ENCODE measurements at places on chromosomes 2 and 18.
A peak's percentile ranks its signal among the peaks of the same experiment; 100 is the strongest.

DNA sequence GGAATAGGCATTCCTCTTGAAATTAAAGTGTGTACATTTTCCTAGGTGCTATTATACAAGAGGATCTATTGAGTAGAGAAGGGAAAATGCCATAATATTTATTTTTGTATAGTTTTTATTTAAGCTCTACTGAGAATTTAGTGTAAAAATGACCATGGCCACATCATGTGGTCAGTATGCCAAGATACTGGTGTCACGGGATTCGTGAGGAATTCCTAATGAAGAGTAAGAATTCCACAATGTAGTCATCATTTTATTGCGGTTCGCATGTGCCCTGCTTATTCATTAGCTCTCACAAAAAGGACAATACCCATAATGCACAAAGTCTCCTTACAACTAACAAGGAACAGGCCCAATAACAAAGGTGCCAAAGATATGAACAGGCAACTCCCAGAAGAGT, 39.3 kb upstream of the PARD3B start:
- DNase-seq = no peak

- no peak for DNase-seq
Observed at GRCh38 chr2:120517751-120518469, 172.0 kb downstream of the INHBB start.

GRCh38 chr2:219422952-219423534, 4.9 kb downstream of the DES start:
- no peak for DNase-seq

DNA sequence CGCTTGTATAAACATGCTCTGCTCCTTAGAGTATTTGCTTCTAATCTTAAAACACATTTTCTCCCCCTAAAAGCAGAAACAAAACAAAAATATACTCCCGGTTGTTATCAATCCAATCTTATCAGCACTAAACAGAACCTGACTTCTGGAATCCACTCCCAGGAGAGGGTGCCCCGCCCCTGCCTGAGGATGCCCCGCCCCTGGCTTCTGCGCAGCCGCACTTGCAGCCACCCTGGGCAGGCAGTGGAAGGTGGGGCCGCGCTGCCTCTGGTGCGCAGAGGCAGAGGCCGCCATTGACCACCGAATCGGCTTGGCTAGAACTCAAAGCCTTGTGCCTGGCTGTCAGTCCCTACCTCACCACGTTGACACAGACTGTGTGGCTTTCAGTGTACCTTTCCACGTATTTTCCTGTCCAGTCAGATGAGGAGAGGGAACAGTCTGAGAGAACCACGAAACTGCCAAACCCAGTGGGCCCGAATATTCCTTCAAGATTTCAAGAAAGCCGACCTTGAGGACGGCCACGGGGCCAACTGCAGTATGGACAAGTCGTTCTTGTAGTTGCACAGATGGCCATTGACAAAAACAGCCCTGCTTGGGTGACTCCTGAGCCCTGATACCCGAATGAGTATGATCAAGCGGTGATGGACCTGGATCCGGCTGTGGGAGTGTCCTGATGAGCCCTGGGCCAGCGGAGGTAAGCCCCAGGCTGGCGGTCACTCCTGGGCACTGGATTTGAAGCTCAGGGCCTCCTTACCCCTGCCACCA, 46.2 kb upstream of the ARHGAP28 start:
- DNase-seq = no peak

DNA sequence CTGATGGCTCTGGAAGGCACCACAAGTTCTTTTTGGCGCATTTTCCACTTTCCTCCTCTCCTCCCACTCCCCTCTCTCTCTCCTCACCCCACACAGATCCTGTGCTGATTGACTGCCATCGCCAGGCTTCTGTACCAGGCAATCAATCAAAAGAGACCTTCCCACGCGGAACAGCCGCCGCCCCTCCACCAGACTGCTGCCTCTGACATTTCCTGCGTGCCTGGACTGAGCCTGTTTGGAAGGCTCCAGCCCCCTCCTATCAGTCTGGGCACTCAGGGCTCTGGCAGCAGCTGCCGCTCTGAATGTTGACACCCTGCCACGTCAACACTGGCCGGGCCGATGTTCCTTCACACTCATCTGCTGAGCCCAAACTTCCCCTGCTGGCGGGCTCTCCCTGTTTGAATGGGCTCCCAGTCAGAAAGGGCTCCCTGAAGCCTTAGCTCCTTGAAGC, 467.7 kb downstream of the EPHA4 start:
- DNase-seq = no peak

DNA sequence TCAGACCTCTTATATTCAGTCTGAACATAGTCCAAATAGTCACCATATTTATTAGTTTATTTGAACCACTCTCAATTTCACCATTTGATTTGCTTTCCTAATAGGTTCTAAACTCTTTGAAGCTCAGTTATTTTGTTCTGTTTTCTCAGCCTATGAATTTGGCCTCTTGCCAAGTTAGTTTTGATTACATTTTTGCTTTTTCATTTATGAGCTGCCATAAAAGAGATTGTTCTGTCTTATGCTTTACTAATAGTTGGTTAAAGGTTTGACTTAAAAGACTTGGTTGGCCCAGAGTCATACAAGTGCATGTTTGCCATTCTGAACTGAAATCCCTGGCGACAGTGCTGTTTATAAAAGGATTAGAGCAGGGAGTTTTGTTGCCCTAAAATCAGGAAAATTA, 85.9 kb upstream of the RANBP2 start:
- no peak for DNase-seq

DNA sequence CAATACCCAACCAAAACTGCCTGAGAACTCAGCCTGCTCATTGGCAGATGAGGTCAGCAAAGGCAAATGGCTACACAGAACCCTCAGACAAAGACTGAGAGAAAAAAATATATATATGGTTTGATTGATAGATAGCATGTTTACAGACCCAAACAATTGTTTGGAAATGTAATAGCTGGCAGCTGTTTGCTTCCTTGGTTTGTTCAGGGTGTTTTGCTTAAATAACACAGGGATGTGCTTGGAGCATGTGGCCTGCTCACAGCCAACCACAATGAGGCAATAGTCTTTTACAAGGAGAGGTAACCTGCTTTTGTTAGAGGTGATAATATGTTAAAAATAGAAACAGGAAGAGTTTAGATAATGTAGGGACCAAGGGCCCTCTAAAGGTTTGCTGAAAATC, 84.5 kb downstream of the PDK1 start:
- DNase-seq = no peak

DNA sequence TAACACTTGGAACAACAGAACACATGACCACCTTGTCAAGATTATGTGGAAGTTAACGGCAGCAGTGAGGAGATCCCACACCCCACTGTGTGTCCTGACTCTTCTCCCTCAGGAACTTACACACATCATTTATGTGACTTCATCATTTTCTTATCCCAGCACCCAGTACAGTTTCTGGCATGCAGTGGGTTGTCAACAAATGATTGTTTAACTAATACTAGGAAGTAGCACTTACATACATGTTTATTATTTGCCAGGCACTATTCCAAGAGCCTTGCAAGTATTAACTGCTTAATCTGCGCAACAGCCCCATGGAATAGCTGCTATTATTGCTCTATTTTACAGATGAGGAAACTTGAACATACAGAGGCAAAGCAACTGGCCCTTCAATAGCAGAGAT, 391.5 kb downstream of the TXNL1 start:
- DNase-seq = no peak

DNA sequence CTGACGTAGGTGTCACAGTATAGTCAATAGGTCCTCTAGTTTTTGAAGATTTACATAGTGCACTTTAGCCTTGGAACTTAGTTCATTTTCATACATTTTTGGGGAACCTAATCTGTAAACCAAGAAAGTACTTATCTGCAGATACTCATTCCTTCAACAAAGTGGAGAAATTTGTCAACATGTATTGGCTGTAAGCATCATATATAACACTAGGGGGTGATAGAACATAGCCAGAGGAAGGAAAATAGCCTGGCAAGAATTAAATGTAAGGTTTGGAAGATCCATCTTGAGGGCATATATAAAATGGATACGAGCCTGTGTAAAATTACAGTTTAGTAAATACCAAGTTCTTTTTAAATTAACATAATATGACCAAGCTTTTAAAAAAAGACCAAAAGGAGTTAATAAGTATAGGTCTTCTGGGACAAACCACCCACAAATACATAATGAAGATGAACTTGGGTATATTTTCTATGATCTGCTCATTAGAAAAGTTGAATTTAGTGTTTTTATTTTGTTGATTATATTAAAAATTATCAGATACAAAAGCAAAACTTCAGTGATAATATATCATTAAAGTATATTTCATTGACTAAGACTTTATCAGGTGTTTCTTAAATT, 18.2 kb downstream of the RPL37A start:
- DNase-seq = peak; percentile 45

DNA sequence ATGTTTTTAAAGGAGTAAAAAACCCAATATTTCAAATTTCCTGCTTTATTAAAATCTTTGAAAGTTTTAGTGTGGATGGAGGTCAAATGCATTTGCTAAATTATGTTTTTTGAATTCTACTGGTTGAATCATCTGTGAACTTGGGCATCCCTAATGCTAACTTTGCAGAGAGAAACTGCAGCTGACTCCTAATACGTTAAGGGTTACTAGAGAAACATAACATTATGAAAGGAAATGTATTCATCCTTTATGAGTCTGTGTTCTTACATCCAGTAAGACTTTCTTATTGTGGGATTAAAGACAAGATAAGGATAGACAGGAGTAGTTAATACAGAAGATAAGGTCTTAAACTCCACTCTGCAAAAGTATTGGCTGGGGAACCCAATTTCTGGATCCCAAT, 140.6 kb downstream of the FAM124B start:
- no peak for DNase-seq

- no peak for DNase-seq
Observed at GRCh38 chr2:215504547-215504946, 68.7 kb upstream of the FN1 start.

DNA sequence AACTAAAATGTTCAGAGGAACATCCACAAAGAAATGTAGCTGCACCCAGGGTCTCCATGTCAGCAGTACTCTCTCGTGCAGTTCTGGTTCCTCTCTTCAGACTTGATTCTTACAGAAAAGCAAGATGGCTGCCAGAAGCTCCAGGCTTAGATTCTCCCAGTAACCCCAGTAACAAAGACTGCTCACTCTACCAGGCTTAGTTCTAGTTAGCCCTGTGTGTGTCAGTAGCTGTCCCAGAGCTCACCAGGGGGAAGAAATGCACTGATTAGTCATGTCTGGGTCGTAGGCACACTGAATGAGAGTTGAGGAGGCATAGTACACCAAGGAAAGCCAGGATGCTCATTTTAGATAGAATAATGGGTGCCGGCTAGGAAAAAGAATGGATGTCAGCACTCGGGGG, 395.0 kb upstream of the NRP2 start:
- no peak for DNase-seq

DNA sequence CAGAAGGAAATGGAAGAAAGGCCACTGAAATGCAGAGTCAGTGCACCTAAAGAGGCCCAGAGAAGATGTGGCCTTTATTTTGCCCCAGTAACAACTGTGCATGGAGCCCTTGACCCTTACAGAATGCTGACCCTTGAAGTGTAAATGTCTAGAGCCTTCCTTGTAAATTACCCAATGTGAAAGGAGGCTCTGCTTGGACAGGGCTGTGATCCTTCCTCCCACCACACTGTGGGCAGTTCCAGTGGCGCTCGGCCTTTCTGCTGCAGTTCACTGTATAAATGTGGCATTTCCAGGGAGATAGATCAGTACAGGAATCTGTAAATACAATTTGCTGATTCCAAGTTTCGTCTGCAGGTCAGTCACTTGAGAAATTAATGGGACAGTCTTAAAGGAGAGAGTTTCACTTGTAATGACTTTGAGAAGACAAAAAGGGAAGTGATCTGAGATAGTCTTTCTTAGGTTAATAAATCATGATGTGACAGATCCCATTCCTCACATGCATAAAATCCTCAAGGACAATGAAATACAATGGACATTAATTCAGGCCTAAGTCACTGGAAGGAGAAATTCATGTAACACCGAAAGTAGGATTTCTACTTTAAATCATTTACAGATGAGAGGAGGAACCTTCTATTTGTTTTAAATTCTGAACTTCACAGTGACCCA, 133.8 kb upstream of the LMAN1 start:
- DNase-seq = no peak

DNA sequence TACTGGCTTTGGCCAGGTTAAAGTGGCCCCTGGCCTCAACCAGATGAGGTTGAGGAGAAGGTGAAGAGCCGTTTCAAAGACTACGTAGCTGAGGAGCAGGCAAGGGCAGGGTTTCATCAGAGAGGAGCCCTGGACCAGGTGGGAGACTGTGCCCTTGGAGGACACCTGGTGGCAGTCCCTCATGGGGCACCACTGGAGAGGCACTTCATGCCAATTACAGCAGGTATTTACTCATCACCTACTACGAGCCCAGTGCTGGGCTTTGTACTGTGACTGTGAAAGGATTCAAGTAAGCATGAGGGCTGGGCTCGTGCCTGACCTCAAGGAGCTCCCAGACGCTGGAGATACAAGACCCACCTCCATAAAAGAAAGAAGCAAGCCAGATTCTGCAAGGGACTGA, 37.6 kb downstream of the SMAD7 start:
- DNase-seq = no peak

GRCh38 chr2:229575569-229576315, 138.6 kb downstream of the DNER start:
- no peak for DNase-seq

DNA sequence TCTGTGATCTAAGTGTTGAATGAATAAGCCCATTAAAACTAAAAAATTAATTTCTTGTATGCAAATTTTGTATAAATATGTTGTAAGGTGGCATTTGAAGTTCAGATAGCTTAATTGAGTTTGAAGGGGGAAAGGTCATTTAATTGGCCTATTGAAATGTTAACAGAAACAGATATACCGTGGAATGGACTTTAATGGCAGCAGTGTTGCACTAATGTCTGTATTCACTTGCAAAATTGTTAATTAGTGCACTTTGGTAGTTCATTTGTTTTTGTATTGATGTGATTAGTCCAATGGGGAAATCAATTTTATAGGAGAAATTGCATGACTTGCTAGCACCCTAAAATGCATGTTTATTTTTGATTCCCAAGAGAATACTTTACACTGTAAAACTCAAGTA, 41.8 kb upstream of the OTX1 start:
- no peak for DNase-seq

- DNase-seq = no peak
Observed at GRCh38 chr2:241110607-241111439, 8.7 kb upstream of the MTERF4 start.

GRCh38 chr2:128474036-128474955, 155.6 kb upstream of the HS6ST1 start:
- DNase-seq = no peak

DNA sequence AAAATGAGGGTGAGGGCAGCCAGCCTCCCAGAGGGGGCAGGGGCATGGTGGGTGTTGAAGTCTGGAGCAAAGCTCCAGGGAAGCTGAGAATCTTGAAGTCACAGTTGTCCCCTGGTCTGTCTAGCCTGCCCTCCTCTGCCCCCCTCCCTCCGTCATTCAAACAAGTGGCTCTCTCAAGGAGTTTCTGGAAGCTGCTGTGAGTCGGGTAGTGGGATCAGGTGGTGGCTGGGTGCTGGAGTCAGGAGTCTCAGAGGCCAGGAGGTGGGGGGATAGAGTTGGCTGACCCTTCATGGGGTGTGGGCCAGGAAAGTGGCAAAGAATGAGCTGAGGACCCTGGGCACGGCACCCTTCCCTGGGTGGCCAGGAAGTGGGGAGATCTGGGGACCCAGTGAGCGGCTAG, 495 bp upstream of the ASIC4 start:
- no peak for DNase-seq

All from A549 (cell line).